ENCODE measurements at places on chromosomes 12 and 14.

- DNase-seq = no peak
Measured at GRCh38 chr14:33812601-33813000, 138.3 kb downstream of the EGLN3 start.

GRCh38 chr14:50233951-50234250, 2.5 kb upstream of the SOS2 start:
- DNase-seq = no peak

DNA sequence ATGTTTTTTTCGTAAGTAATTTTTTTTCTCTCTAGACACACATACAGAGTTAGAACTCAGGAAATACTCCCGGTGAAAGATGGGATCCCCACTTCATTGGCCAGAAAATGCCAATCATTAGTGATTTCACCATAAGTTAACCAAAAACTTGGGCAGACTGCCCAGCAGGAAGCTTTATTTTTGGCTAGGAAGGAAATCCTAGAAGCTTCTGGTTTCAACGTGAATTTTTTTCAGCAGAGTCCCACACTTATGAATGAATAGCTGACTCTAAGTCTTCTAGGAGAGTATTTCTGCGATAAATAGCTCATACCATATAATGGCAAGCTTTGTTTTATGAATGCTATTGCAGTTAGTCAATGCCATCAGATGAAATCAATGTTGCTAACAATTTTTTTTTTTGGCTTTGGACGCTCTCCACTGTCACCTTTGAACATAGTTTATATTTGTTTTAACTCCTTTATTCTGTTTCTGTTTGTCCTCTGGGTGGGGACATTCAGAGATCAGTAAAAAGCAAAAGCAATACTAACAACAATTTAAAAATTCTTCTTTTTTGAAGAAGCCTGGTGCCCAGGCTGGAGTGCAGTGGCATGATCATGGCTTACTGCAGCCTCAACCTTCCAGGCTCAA, 9.5 kb downstream of the PPP1CC start:
- peak; percentile 23 for DNase-seq

GRCh38 chr12:132264086-132265010, 65.0 kb downstream of the GALNT9 start:
- no peak for DNase-seq

DNA sequence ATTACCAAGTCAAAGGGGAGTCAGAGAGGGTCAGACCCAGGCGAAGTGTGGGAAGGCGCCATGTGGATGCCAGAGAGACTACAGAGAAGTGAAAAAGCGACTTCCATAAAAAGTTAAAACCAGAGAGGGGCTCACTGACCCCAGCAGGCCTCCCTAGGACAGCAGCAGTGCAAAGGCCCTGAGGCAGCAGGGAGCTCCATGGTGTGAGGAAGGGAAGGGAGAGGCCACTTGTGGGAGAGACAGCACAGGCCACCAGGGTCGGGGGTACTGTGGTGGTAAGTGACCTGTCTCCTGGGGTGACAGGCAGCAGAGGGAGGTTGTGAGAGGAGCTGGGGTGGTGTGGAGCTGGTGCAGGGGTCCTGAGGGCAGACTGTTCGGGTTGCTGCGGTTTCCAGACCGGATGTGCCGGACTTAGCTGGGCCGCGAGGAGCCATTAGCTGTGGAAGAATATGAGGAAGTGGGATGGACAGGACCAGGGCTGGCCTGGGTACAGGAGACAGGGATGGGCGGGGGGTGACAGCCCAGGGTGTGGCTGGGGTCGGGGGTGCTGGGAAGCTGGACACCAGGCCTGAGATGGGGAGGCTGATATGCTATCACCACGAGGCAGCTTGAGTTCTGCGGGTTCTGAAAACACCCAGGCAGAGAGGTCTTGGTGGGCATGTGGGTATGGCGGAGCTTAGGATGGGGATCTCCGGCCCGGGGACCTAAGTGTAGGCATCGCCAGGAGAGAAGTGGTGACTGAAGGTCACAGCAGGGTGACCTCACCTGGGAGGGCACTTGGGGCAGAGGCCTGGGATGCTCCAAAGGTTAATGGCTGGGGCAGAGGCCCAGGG, 22.7 kb downstream of the SETD1B start:
- DNase-seq = no peak

GRCh38 chr14:32657081-32657480, 281.6 kb upstream of the NPAS3 start:
- DNase-seq = peak; percentile 94

Measured in MV-4-11 (cell line).